ENCODE measurements at places on chromosomes 7 and 10.

GRCh38 chr7:80183351-80183750 lies 48.7 kb downstream of the GNAI1 start:
- DNase-seq = no peak

GRCh38 chr7:21377545-21377944 lies 50.3 kb upstream of the SP4 start:
- DNase-seq = no peak

DNA sequence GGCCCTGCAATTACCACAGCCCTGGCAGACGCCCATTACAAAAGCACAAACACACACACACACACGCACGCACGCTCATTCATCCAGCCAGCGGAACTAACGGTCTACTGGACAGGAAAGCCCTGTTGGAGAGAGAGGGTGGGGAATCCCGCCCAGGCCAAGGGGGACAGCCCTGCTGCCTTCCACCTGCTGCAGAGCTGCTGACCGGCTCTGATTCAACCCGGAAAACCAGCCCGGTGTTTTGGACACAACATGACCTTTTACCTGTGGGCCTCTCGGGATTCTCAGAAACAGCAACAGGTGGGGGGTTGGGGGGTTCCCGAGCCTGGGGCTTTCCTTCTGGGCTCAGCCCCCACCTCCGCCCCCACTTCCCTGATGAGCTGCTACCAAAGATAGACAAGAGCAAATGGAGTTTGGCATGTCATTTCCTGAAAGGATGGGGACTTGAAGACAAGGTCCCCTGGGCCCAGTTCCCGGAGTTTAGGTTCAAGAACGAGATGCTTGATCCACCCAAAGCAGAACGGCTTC lies 18.5 kb upstream of the SERPINE1 start:
- peak; percentile 51 for DNase-seq

- no peak for DNase-seq
Measured at GRCh38 chr7:146554556-146554955, 438.0 kb downstream of the CNTNAP2 start.

- DNase-seq = no peak
Measured at GRCh38 chr10:4307910-4308309, 518.1 kb upstream of the AKR1E2 start.
